ENCODE measurements at places on chromosomes 6 and 20.

DNA sequence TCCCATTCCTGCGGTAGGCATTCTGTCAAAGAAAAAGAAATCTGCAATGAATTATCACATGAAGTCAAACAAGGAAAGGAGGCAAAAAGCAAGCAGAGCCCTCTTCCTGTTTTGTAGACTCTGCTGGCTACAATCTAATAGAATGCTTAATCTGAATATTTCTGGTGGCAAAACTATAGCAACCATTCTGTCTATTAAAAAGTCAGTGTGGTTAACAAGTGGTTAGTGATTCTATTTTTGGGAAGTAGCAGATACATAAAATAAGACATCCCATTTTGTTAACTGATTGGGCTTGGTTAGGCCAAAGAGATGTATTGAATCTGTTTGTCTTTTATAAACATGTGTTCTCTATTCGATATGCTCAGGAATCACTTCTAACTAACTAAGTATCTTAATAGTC, 442.3 kb downstream of the CDC5L start:
- no peak for DNase-seq

DNA sequence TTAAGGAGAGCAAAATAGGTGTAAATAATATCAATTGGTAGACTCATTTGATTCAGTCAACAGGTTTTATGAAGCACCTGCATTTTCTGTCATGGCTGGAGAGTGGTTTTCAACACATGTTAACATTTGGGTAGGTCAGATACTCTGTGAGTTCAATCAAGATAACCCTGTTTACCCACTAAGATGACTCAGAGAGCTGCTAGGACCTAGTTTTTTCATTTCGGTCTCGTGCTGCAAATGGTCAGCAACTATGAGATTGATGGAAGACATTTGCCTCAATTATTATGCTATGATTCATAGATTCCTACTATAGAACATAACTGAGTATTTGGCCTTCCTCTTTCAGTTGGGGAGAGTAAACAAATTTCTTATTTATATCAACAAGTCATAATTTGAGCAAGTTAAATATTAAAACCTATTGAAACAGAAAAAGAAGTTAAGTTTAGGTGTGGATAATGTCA, 391.4 kb upstream of the CITED2 start:
- DNase-seq, result no peak

DNA sequence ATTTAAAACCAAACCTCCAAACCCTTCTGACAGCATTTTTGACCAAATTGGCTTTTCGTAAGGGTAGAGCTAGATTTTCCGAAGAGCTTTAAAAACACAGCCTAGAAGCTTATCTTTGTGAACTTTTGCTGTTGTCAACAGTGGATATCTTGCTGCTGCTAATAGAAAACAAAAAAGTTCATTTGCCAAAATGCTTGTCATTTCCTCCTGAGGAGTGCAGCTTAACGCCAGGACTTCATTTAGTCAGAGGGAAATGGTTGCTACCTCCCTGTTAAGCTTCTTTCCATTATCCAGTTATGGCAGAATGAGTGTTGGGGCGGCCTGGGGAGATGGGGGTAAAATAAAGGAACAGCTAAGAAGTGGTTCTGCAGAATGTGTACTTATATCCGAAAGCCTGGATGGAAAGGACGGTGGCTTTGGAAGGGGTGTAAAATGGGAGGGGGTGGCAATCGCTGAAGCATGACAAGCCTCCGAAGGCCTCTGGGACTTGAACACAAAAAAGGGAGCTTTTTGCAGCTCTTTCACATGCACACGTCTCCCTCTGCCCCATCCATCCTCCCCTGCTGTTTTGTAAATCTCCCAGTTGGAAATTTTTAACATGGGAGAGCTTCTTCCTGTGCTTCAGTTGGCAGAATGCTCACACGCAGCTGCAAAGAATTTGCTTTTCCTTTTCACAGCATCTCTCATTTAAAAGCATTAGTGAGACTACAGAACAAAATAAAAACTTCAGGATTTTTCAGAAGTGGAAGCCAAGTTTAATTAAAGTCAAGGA, 22.5 kb downstream of the JARID2 start:
- no peak for DNase-seq

DNA sequence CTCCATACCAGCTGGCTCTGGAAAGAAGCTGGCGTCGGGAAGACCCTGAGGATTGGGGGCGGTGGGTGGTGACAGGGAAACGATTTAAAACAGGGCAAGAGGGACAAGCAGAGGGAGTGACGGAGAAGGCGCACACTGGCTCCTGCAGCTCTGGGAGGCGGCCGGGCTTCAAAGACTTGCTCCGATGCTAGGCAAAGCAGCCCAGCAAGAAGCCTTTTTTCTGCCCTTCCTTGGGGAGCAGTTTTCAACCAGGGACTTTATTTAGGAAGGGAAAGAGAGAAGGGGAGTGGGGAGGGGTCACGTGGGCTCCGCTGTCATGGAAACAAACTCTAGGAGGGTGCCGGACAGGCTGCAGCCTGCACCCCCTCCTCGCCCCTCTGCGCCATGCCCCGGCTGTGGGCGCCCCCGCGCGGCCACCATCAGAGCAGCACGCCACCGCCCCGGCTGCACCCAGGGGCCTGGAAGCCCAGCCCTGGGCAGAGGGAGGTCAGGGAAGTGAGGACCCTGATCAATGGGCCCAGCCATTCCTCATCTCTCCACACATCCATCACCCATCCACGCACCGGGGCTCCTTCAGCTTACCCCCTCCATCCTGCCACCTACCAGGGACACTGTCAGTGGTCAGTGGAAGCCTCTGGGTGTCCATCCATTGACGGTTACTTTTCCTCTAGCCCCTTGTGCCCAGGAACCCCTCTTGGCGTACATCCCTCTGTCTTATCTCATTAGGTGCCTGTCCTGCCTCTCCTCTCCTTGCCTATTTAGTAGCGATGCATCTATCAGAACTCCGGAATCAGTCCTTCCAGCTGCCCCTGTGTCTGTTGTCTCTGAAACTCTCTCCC, 66.6 kb upstream of the CCDC167 start:
- DNase-seq, result peak; percentile 76

DNA sequence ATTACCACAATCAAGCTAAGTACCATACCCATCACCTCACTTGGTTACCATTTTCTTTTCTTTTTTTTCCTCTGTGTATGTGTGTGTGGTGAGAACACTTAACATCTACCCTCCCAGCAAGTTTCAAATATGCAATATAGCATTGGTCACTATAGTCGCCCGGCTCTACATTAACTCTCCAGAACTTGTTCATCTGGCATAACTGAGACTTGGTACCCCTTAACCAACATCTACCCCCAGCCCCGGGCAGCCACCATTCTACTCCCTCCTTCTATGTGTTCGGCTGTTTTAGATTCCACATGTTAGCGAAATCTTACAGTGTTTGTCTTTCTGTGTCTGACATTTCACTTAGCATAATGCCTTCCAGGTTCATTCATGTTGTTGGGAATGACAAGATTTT, 89.0 kb upstream of the TOP1 start:
- no peak for DNase-seq

DNA sequence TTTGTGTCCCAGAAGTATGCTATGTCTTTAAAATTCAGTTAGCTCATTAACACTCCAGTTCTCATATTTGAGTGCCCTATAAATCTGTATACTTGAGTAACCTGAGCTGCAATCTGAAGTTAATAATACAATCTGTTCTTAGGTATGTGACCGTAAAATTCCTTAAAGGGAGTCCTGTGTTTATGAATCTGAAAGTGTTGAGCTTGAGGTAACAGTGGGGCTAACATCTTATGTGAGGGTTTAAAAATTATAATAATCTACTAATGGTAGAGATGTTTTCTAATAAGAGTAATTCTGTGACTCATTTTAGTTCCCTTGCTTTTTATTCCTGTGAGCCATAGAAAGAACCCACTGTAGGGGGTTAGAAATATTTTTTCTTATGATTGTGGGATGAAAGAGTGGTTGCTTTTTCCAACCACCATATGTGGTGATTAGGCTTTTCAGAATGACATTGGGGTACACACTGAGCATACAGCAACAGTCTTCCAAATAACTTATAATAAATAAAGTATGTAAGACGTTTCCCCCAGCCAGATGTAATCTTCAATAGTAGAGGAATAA, 121.2 kb downstream of the BCKDHB start:
- DNase-seq, result no peak

DNA sequence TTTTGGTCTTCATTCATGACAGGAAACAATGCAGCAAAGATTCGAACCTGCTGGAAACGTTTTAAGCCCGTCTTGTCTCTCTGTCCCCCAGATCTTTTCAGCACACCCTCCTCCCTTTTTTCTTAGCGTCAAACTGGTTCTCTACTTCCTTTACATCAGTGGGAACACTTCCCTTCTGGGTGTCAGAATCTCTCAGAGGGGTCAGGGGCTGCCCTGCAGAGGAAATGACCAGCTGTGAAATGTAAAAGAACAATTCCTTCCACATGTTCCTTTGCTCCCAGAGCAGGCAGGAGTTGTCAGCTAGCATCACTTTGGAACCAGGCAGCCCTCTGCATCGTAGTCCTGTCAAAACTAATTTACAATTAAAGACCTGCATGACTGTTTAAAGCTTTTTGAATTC, 619.0 kb downstream of the TFAP2A start:
- no peak for DNase-seq

- DNase-seq, result no peak
Observed at GRCh38 chr6:33769248-33769821, 19.6 kb downstream of the LEMD2 start.

- DNase-seq, result no peak
Observed at GRCh38 chr6:98047164-98047563, 764.1 kb upstream of the MMS22L start.

- DNase-seq, result no peak
Observed at GRCh38 chr6:21508753-21509152, 84.8 kb upstream of the SOX4 start.

DNA sequence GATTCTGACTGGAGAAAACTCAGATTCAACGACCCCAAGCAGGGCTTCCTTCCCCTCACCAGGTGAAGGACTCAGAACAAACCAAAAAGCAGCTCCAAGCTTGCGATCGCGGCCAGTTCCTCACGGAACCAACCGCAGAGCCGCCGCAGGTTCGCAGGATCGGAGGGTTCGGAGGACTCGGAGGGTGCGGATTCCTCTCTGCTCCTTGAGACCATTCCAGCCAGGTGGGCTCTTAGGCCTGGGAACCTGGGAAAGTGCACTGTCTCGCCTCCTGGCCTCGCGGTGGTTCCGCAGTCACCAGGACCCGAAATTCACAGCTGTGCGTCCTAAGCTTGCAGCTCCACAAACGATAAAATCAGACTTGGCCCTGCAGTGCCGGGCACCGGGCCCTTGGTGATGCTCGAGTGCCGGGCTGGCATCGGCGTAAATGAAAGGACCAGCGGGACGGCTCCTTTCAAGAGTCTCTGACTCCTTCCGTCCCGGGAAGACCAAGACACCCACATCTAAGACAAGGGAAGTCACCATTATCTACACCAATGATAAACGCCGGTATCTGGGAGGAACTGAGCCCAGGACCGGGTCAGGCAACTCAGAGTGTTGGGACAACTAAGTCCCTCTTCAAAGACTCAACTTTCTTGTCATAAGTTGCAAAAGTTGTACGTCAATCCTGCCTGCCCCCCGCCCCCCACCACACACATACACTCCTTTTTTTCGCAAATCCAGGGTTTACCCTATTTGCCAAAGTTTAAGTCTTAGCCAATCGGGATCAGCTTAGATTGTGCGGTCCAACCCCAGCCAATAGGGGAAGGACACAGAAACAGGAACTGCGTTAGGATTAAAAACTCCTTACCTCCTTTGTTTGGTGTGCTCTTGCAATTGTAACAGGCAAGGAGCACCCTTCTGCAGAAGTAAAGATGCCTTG, 69.8 kb upstream of the PRSS16 start:
- DNase-seq, result peak; percentile 64

DNA sequence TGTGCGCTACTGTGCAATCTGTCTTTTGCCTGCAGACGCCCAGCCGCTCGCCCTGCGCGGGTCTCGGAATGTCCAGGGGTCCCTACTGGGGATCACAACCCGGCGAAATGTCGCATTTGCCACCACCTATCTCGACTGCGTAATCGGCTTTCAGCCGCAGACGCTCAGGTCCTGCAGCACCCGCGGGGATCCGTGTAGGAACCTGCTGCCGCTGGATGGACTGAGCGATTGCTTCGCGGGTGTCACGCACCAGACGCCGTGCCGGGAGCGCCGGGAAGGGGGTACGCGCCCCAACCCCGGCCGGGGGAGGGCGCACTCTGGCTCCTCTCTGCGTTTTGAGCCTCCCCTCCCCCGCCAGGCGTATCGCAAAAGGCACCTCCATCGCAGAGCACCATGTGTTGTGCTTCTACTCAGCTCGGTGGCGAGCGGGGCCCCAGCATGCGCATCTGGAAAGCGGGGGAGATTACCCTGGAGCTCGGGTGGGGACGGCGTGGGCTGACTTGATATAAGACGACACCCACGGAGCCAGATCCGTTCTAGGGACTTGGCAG, 747 bp upstream of the PTPRA start:
- DNase-seq, result peak; percentile 70

DNA sequence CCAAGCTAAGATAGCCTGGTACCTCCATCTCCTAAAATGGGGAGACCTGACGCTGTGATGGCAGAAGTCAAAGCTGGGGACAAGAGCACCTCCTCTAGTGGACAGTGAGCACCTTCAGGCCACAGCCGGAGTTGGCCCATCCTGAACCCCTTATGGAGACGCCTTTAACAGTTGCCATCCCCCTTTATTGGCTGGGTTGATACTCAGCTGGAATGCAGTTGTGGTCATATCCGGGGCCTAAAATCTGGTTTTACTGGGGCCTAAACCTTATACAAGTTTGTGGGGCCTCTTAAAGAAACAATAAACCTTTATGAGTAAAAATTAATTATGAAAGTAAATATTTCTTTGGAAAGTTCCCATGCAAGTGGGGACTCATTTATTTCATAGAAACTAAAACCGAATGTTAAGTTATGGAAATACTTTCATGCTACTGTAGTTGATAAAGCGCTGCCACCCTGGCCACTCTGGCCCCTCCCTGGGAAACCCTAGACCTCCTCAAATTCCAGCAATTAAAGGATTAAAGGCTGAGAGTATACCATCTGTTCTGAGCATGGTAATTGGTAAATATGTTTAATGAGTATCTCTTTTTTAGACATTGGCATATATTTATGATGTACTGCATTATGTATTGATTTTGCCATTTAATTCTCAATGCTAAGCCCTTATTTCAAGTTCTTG, 95.1 kb upstream of the SASH1 start:
- DNase-seq, result no peak

DNA sequence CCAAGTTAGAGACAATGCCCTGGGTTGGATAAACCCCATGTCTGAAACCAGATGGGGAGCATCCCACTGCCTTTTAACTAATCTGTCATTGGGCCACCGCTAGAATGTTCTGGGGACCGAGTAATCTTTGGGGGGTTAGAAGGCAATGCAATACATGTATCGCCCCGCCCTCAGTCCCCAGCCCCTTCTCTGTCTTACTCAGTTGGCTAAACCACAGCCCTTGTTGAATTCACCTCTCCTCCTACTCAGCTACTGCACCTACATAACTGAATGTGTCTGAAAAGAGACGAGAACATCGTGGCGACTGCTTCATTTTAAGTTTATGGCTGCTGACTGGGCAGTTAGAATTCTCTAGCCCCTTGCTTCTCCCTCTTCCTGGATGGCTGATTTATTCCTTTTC, 15.1 kb upstream of the CCR6 start:
- DNase-seq, result no peak

- DNase-seq, result no peak
Observed at GRCh38 chr6:47209632-47210031, 100.1 kb downstream of the TNFRSF21 start.

- no peak for DNase-seq
Observed at GRCh38 chr20:53122853-53123252, 150.7 kb downstream of the TSHZ2 start.
